ENCODE measurements at places on chromosomes 13 and 19. TPM values are rescaled to one million over a fixed set of nuclear protein-coding genes. Genes with fewer than 3 reads are reported as not detected.

Gene ANKLE1
- 0.83 TPM for total RNA-seq

Gene DPF1
- 0.12 TPM for total RNA-seq

Gene ZNF587B
- total RNA-seq = 15.9 TPM

Gene ZNF536
- 1.4 TPM for total RNA-seq

Gene PNMA8B
- total RNA-seq = 5.3 TPM

Gene ZNF581
- total RNA-seq = 22.2 TPM

Gene SYNE4
- total RNA-seq = 17.4 TPM

Gene CALR3
- not detected for total RNA-seq

Gene POMP
- total RNA-seq = 52.3 TPM

Gene FFAR1
- total RNA-seq = not detected

Gene ZNF793
- total RNA-seq = 10.8 TPM

Gene FGF14
- 1.5 TPM for total RNA-seq

Gene TPM4
- total RNA-seq = 349 TPM

Gene TPTE2
- total RNA-seq = not detected

Measured in mucosa of gallbladder (tissue), 1 donor.